ENCODE measurements at places on chromosomes 3 and 15.

- DNase-seq: peak; percentile 86
Observed at GRCh38 chr3:11452885-11453847, 181.0 kb downstream of the ATG7 start.

DNA sequence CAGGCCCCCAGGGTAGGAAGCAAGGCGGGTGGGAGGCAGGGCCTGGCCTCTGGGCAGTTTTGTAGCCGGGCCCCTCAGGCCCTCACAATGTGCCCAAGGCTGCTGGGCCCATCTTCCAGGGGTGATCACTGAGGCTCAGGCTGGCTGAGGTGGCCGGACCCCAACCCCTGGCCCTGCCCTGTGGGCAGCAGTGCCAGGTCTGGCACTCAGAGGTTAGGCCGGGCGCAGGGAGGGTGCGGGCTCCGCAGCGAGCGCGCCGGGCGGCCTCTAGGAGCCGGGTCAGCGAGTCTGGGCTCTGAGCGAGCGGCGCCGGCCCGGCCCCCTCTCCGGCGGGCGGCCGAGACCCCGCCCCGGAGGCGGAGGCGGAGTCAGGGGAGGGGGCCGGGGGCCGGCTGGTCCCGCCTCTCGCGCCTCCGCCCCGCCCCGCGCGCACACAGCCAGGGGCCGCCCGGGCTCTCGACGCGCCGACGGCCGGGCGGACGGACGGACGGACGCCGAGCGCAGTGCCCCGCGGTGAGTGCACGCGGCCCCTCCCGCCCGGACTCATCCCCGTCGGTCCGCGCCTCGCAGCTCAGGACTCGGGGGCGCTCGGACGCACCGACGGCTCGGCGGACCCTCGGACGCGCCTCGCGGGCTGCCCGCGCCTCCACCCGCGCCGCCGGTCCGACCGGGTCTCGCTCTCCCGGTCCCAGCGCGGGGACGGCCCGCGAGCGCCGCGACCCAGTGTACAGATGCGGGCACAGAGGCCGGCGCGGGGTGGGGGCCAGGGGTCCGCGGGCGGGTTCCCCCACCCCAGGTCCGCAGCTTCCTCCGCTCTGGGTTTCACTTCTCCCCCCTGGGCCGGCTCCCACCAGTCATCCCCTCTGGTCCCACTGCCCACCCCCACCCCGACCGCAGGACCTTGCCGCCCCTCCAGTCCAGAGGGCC, at the start of gene FBLN2:
Gene FBLN2, plus strand, starts transcription at position 430 of the 927 bp plus-strand sequence. CDS start 21,231 bp downstream, outside the sequence.
- DNase-seq: no peak

GRCh38 chr15:77759896-77760592, 127.3 kb upstream of the LINGO1 start:
- no peak for DNase-seq

DNA sequence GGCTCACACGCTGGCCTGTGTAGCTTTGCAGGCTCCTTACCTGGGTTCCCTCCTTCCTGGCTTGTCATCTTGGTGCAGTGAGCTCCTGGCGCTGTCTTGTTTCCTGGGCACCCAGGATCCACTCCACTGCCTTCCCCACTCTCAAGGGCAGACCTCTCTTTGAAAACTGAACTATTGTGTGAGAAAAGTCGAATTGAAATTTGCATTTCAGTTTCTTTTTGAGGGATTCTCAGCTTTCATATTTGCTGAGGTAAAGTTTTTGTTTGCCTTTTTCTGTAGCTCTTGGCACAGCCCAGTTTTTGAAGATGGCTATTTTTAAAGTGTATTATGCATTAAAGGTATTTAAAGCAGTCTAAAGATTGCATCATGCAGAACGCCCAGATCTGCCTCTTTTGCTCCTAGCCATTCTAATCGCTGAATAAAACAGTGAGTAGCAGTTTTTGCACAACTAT, 70.1 kb downstream of the CCK start:
- DNase-seq: no peak

DNA sequence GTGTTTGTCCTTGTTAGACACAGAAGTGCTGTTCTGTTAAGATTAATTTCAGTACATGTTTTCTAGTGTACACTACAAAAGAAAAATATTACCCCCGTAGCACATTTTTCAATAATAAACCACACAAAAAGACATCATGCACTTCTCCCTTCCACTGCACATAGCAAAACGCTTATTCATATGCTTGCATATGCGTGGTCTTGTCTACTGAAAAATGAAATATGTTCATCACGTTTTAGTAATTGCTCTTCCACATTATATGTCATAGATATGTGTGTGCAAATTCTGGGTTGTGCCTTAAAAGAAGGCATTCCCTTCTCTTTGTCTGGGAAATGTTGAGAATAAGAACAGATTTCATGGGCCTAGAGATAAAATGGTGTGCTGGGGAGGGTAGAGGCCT, 353.9 kb downstream of the NSUN3 start:
- no peak for DNase-seq

DNA sequence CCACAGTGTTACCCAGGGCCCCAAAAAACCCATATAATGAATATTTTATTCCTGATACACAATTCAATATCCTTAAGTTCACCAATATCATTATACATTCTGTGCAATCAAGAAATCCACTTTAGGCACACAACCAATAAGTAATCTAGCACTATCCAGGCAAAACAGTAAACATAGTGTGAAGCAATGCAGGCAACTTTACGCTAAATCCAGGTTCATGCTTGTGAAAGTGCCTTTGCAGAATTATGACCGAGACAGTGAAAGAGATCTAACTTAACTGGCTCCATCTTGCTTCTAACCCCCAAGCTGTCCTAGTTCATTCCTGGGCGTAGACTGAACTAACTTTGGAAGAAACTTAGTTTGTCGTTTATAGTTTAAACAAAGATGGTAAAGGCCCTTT, 34.2 kb upstream of the INO80 start:
- DNase-seq: no peak

GRCh38 chr15:42939841-42940240, 19.3 kb upstream of the TTBK2 start:
- DNase-seq: no peak

- no peak for DNase-seq
Observed at GRCh38 chr3:32097768-32098167, 8.7 kb upstream of the GPD1L start.

- DNase-seq: no peak
Observed at GRCh38 chr15:69466733-69467132, 14.1 kb downstream of the RPLP1 start.

- DNase-seq: no peak
Observed at GRCh38 chr15:71699977-71700376, 110.4 kb upstream of the NR2E3 start.

Measured in pons (tissue), 1 donor.